ENCODE measurements at places on chromosomes 13 and 19. TPM values are rescaled to one million over a fixed set of nuclear protein-coding genes. Genes with fewer than 3 reads are reported as not detected.

The SAFB2 gene
- 47.7 TPM for total RNA-seq

The ETV2 gene
- 0.29 TPM for total RNA-seq

DNA sequence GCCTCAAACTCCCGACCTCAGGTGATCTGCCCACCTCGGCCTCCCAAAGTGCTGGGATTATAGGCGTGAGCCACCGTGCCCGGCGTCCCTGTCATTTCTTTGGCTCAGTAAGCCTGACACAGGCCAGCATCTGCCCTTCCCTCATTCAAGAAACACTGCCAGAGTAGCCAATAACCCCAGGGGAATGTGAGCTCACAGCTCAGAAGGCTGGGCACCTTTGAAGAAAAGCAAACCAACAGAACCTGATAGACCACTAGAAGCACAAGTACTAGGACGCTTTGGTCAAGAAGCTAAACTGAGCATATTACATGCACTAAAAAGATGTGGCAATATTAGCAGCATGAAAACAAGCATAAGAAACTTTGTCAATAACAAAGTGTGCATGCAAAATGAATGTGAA is 14.2 kb downstream of the SIGLEC5 start:
- DNase-seq = no peak

DNA sequence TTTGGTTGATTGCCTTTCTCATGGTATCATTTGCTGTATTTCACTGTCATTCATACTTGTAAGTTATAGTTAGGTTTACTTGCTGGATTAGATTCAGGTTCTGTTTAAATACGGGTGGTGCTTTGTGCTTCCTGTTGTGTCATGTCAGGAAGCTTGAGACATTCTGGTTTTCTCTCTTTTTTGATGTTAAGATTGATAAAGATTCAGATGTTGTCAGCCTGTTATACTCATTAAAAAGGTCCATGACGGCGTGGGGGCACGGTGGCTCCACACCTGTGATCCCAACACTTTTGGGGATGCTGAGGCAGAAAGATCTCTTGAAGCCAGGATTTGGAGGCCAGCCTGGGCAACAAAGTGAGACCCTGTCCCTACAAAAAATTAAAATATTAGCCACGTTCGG is 45.7 kb downstream of the NAA16 start:
- DNase-seq = no peak

All from left cardiac atrium (tissue), 4 donors.